ENCODE measurements at places on chromosomes 7 and 10.

DNA sequence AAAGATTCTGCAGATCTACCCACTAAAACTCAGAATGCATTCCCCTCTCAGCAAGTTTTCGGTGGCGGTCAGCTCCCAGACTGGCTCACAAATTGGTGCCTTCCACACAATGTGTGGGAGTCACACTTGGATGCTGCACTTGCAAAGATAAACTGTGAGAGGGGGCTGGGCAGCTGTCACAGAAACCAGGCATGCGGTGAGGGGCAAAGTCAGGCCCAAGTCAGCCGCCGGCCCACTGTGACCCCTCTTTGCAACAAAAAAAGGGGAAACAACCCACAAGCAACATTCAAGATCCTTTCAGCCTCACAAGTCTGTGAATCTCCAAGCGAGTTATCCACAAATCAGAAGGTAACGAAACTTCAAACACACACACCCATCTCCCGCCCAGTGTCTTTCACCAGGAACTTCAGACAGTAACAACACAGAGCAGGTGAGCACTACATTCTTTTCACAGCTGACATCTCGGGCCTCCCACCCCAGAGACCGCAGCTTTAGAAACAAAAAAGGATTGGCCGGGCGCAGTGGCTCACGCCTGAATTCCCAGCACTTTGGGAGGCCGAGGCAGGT lies 32.0 kb downstream of the SNX8 start:
- no peak for DNase-seq

DNA sequence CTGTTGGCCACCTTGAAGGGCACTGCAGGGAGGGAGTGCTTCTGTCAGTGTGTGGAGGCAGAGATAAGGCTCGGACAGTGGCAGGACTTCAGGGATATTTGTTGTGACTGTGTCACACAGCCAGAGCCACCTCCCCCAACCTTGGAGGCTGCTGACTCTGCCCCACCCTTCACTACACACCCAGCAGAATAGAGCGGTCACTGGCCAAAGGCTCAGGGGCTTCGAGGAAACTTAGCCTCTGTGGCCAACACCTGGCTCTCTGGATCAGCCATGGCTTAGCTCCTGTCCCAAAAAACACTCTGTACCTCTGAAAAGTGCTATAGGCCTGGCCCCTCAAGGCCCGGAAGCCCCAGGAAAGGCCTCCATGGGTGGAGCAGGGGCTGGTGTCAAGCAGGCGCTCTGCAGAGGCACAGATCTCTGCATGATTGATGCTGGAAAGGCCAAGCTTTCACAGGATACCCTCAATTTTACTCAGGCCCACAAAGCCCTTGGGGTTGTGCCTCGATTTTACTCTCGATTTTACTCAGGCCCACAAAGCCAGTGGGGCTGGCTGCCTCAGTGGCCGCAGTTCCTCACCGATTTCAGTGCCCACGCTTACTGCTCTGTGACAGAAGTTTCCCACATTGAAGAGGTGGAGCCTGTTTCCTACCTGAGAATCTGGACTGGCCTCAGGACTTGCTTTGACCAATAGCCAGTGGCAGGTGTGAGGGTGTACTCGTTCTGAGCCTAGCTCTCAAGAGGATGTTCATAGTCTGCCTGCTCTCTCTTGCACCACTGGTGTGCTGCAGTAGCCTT lies 113.2 kb upstream of the GPR26 start:
- no peak for DNase-seq

DNA sequence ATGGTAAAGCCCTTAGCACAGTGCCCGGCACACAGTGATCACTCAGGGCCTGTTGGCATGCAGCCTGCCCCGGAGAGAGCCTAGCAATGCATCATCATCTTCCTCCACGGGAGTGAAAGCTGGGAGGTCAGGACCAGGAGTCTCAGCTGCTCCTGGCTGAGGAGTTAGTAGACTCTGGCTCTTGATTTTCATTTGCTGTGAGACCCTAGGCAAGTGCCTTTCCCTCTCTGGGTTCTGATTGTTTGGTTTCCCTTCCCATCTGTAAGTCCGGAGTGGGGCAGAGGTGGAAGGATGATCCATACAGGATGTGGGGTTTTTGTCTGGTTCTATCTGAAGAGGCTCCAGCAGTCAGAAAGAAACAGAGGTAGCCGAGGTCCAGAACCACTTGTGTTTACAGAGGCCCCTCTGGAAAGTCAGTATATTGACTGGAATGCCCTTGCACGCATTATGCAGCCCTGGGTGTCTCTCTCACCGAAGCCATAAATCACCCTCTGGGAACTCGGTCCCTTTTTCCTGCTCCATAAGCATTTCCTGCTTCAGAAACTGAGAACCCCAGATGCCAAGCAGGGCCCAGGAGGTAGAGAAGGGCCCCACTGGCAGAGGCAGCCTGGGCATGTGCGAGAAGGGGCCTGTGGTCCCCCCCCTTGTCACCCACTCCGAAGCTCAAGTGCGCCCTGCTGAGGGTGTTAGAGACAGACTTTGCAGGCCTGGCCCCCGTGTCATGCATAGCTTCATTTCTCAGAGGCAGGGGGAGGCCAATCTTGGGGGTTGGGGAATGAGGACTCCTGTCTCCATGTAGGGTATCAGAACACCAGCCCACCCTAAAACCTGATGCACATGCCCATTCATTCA lies 8.5 kb downstream of the UNC5B start:
- DNase-seq, result no peak

DNA sequence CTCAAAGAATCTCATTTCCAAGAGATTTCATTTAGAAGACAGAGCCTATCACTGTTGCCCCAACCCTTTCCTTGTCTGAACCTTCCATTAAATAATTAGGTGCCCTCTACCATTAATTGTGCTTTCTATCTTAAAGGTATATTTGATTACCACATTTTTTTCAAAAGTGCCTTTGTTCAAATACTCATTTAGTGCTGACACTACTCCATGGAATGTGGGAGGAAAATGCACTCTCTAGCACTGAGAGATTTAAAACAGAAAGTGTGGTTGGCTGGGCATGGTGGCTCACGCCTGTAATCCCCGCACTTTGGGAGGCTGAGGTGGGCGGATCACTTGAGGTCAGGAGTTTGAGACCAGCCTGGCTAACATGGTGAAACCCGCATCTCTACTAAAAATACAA lies 119.8 kb downstream of the CACNA2D1 start:
- DNase-seq, result no peak

- no peak for DNase-seq
These were observed 449.6 kb downstream of the SORCS1 start for GRCh38 chr10:106714734-106715555.

DNA sequence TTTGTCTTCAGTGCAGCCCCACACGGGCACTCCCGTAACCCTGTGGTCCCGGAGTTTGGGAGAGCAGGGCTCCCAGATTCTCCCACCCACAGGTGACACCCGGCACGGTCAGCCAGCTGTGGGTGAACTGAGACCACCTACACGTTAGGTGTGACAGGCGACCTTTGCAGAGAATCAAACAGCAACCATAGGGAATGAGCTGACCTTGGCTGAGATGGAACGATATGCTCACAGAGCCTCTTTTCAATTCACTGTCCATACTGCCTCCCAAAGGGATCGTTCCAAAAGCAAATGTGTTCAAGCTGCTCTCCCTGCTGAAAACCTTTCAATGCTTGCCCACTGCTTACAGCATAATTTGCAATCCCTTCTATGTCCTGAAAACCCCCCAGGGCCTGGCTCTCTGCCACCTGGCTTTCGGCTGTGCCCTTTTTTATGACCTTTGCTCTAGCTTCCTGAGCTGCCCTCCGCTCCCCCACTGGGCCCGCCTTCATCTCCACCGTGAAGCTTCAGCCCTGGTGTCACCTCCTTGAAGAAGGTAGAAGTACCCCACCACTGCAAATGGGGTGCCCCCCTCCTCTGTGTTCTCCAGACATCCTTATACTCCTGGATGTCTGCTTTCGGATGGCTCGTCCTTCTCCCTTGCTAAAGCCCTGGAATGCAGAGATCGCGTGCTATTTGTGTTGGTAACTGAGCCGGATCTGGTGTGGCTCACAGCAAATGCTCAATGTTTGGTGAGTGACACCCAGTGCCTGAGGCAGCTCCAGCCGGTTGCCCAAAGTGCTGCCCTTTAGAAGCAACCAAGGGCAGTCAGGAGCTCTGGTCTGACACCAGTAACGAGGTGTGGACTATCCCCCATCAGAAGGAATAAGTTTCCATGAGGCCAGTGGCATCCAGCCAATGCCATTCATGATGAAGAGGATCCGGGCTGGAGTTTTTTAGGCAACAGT lies 90.4 kb downstream of the KIAA1549 start:
- no peak for DNase-seq

DNA sequence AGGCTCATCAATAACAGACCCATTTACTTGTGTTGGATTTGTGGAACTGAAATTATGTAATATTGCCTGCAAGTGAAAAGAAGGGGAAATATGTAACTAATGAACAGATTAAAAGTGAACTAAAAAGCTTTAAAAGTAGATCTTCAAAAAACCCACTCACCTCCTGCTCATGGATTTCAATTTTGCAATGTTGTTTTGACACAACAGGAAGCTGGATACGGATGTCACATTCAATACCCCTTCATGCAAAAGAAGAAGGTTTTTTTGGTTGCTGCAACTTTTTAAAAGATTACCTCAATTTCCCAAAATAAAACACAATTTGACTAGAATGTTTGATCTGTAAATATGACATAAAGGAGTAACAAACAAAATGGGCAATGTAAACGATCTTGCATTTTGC lies 3.3 kb downstream of the MKI67 start:
- no peak for DNase-seq

DNA sequence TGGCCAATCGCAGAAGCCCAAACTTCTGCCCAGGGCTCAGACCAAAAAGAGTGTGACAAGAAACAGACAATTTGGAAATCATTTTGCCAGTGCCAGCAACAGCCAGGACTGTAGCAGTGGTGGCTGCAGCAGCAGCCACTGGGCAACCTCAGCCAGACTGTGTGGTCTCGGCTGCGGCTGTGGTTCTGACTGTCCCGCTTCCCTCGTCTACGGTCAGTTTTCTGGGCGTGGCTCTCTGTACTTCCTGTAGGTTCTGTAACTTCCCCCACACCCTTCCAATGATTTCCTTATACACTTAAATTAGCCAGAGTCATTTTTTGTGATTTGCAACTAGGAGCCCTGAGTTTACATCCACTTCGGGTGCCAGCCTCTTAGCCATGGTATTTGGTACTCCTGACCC lies 39.9 kb downstream of the CYTH3 start:
- DNase-seq, result no peak

DNA sequence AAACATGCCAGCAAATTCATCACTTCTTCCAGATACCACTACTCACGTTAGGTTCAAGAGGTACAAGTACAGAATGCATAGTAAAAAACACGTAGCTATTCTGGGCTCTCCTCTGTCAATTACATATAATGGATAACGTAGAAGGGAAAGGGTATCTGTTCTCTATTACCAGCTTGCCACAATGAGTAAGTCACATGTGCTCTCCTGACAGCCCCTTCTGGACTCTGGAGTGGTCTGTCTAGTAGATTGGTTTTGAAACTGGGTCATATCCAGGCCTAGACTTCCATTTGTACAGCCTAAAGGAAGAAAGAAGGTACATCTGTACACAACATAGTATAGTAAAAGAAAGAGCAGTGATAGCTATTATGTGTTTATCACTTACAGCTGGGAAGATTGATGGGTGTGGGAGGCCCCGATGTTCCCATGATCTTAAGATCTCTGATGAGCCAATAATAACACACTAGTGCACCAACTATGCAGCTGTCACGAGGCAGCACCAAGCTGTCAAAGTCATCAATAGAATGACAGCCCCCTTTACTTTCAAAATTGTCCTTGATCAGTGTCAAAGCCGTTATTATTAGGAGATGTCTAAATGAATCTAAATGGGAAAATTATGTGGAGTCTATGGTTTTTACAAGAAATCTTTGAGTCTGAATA lies 161.9 kb upstream of the AGK start:
- DNase-seq, result no peak

- no peak for DNase-seq
These were observed 20.0 kb downstream of the SMKR1 start for GRCh38 chr7:129522088-129522970.

- no peak for DNase-seq
These were observed 12.4 kb upstream of the PLEKHA1 start for GRCh38 chr10:122362031-122362592.

GRCh38 chr7:50554431-50555322 lies 10.5 kb downstream of the DDC start:
- DNase-seq, result no peak

- DNase-seq, result no peak
These were observed 197.7 kb downstream of the AUTS2 start for GRCh38 chr7:69795932-69796331.

DNA sequence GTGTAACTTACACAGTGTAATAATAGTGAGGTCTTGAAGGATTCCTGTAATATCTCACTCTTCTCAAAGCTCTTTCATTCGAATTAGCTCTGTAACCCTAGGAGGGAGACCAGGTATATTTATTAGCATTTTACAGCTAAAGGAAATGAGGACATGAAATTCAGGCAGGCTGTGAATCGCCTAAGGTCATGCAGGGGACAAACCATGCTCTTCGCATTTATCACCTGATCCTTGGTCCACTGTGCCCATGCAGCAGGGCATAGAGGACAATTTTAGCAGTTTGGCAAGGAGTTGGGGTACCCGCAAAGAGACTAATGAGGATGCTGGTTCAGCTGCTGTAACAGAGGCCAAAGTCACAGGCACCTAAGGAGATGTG lies 14.8 kb upstream of the LAMB1 start:
- no peak for DNase-seq

GRCh38 chr7:81414411-81414810 lies 355.4 kb downstream of the HGF start:
- DNase-seq, result no peak

DNA sequence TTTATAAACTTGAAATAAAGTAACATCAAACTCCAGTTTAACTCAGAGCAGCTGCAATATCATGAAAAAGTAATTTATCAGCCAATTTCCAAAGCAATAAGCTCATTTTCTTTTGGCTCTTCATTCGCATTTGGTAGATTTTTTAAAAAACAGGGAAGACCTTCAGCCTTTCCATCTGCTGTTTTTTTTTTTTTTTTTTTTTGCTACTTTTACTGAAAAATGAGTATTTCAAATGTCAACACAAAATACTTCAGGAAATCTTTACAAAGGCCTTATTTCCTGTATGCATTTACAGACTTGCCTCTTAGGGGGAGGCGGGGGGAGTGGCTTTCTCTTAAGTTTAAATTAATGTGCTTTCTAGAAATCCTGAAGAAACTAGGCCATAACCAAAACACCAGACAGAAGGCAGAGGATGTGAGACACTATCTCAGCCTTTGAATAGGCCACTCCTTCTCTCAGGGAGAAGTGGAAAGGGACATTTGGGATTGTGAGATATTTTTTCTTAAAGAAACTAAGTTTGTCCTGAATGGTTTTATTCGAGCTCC lies 91.8 kb downstream of the COL28A1 start:
- DNase-seq, result no peak

GRCh38 chr10:21261842-21262294 lies 263.6 kb downstream of the SKIDA1 start:
- no peak for DNase-seq
